ENCODE measurements at places on chromosomes 4 and X. TPM values are rescaled to one million over a fixed set of nuclear protein-coding genes. Genes with fewer than 3 reads are reported as not detected.
A peak's percentile ranks its signal among the peaks of the same experiment; 100 is the strongest.

DNA sequence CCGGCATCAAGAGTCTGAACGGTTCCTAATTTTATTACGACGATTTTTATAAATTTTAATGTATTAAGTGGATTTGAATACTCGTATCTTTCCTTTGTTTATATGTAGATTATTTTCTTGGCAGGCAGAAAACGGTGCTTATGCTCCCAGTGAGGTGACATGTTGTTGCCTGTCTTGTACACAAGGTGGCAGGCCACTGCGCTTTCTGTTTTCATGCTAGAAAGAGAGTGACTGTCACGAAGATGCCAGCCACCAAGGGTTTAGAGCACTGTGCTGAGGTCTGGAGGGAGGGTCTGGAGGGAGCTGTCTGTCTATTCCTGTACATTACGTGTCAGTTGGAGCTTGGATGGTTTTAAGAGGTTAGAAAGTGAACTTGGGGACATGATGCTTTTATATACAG lies 87.7 kb downstream of the SHROOM2 start:
- no peak for DNase-seq

- peak; percentile 59 for DNase-seq
Observed at GRCh38 chr4:78417603-78418002, 134.0 kb upstream of the ANXA3 start.

DNA sequence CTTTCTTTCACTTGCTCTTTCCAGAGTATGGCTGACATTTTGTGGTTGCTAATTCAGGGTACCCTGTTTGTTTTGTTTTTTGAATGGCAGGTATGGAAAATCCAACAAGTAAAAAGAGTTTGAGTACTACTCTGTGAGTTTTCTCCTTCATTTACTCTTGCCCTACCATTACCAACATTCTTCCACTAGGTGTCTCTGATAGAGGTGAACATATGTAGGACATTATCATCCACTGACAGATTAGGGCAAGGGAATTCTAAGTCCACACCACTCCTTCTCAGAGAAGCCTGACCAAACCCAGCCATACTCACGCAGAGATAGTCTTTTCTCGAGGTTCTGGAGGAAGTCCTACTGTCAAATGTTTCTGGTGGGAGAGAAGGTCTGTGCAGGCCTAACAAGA lies 36.7 kb upstream of the HDAC8 start:
- no peak for DNase-seq

DNA sequence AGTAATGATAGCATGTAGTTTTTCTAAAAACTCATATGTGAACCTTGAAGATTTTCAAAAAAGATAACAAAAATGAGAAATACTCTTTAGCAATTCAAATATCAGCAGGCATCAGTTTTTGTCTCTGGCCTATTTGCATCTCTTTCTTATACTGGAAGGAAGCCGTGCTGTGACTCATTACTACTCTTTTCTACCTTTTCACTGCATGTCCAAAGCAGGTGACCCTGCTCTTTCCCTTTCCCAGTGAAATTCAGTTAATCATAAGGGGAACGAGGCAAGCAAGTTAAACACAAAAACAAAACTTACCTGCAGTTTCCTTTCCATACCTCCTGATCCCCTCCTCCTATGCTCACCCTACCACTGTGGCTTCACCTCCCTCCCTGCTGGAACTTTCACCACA lies 9.3 kb downstream of the SPATA4 start:
- DNase-seq = no peak

The PHEX gene
- total RNA-seq = 0.60 TPM

The MAGEC2 gene
- not detected for total RNA-seq

DNA sequence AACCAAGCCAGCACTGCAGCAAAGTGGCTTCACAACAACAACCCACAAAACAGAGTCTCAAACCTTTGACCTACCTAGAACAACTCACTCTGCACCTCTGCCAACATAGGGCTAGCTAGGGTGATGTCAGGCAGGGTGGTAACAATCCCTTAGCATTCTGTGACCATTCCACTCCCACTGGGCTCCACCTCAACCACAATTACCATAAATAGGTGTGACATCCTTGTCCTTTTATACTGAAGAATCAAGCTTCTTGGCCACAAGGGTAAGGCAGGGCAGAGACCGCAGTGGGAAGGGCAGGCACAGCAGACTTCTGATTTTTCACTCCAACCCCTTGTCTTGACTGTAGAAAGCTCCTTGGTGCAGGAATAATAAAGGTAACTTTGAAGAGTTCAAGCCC lies 795.4 kb upstream of the DIAPH2 start:
- no peak for DNase-seq

The DDX53 gene
- not detected for total RNA-seq

The CT45A5 gene
- not detected for total RNA-seq
